ENCODE measurements at places on chromosomes 1 and 21. TPM values are rescaled to one million over a fixed set of nuclear protein-coding genes. Genes with fewer than 3 reads are reported as not detected.

The C2CD4D gene
- total RNA-seq: 0.47 TPM

DNA sequence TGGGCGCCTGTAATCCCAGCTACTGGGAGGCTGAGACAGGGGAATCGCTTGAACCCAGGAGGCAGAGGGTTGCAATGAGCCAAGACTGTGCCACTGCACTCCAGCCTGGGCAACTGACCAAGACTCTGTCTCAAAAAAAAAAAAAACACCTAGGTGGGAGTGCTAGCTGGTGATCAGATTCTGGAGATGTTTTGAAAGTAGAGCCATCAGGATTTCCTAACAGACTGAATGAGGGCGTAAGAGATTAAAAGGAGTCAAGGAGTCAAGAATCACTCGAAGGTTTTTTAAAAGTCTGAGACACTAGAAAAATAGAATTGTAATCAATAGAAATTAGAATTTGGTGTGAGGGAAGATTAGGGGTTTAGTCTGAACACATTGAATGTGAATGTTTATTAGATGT lies 73.8 kb downstream of the HSF2BP start:
- no peaks in the 10 kb centered on the region for H3K27me3 ChIP-seq
- no peaks in the 10 kb centered on the region for H3K36me3 ChIP-seq
- H3K4me1 ChIP-seq: no peaks in the 10 kb centered on the region
- no peak for DNase-seq

The TMEM51 gene
- total RNA-seq: 10.2 TPM

- H3K36me3 ChIP-seq: peaks cover 81% of the 10 kb centered on the region
- H3K27ac ChIP-seq: no peak overlapping the region
- H3K4me3 ChIP-seq: no peak overlapping the region
- H3K4me1 ChIP-seq: no peaks in the 10 kb centered on the region
Measured at GRCh38 chr1:109578947-109579443, 30.6 kb downstream of the GNAI3 start.

GRCh38 chr1:183198463-183198862 lies 12.4 kb downstream of the LAMC2 start:
- no peak overlapping the region for H3K27ac ChIP-seq
- H3K4me3 ChIP-seq: no peak overlapping the region
- H3K36me3 ChIP-seq: no peaks in the 10 kb centered on the region
- H3K27me3 ChIP-seq: no peaks in the 10 kb centered on the region
- DNase-seq: no peak

GRCh38 chr1:8351693-8352470 lies 34.0 kb downstream of the SLC45A1 start:
- H3K27ac ChIP-seq: peak overlapping the region; percentile 61
- H3K4me1 ChIP-seq: no peaks in the 10 kb centered on the region
- H3K27me3 ChIP-seq: no peaks in the 10 kb centered on the region
- H3K4me3 ChIP-seq: no peak overlapping the region

- H3K4me3 ChIP-seq: no peak overlapping the region
- no peak for DNase-seq
- no peaks in the 10 kb centered on the region for H3K4me1 ChIP-seq
- no peaks in the 10 kb centered on the region for H3K27me3 ChIP-seq
- H3K36me3 ChIP-seq: no peaks in the 10 kb centered on the region
- no peak overlapping the region for H3K27ac ChIP-seq
Measured at GRCh38 chr1:185627171-185627570, 107.0 kb upstream of the HMCN1 start.

DNA sequence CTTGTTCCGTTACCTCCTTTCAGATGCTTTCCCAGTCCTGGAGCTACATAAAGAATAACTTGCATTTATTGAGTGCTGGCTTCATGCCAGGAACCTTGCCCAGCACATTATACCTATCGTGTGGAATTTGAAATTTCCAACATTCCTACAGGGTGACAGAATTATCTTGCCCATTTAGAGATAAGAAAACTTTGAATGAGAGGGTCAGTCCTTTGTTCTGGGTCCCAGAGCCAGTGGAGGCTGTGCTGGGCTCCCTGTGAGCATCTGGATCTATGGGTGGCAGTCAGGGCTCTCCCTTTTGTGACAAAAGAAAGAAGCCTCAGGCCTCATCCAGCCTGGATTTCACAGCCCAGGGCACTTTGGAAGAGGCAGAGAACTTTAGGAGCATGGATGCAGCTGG lies 3.2 kb downstream of the GSTM4 start:
- no peak overlapping the region for H3K4me3 ChIP-seq
- no peak overlapping the region for H3K27ac ChIP-seq
- H3K4me1 ChIP-seq: no peaks in the 10 kb centered on the region
- H3K27me3 ChIP-seq: peaks cover 9% of the 10 kb centered on the region

The CDK18 gene
- total RNA-seq: 93.1 TPM

The TAF13 gene
- 50.1 TPM for total RNA-seq

DNA sequence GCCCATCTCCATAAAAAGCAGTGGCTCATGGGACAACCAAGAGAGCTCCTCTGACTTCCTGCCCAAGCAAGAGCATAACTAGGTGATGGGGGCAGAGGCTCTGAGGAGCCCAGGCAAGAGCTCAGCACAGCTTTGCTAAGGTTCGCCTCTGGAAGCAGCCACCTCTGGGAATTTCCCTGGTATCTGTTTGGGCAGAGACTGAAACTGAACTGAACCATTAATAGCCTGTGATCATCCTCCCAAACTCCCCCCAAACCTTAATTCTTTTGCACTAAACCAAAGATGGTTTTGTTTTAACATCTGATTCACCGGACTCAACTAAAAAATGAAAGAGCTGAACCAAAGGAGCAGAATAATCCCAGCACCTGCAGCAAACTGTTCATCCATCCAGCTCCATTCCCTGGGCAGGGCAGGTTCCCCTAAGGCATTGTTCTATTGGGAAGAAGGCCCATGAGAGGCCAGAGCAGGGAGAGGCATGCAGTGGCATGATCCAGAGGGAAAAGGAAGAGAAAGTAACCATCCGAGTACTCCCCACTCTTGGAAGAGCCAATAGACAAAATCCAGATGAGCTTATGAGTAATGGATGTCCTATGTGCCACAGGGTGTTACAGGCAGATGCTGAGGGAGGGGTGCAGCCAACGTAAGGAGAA lies 77.8 kb upstream of the KAZN start:
- no peak overlapping the region for H3K4me3 ChIP-seq
- peak; percentile 19 for DNase-seq
- H3K27ac ChIP-seq: no peak overlapping the region
- H3K36me3 ChIP-seq: no peaks in the 10 kb centered on the region
- H3K27me3 ChIP-seq: no peaks in the 10 kb centered on the region
- no peaks in the 10 kb centered on the region for H3K4me1 ChIP-seq

DNA sequence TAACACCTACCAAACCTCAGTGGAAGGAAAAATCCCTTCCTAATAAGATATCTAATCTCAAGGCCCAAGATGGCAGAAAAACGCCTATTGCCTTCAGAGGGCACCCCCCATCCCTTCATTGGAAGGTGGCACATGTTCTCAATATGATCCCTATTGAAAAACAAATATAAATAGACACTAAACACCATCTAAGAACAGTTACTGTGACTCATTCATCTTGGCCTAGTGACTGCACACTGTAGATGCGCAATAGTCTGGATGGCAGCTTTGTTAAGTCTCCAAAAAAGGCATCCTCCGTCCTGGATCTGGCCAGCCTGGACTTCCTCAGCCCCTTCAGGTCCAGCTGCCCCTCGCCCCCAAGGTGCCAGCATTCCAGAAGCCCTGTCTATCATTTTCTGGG lies 121.9 kb downstream of the CAPN8 start:
- DNase-seq: no peak
- no peak overlapping the region for H3K27ac ChIP-seq
- H3K4me1 ChIP-seq: no peaks in the 10 kb centered on the region
- H3K27me3 ChIP-seq: no peaks in the 10 kb centered on the region
- no peaks in the 10 kb centered on the region for H3K36me3 ChIP-seq

DNA sequence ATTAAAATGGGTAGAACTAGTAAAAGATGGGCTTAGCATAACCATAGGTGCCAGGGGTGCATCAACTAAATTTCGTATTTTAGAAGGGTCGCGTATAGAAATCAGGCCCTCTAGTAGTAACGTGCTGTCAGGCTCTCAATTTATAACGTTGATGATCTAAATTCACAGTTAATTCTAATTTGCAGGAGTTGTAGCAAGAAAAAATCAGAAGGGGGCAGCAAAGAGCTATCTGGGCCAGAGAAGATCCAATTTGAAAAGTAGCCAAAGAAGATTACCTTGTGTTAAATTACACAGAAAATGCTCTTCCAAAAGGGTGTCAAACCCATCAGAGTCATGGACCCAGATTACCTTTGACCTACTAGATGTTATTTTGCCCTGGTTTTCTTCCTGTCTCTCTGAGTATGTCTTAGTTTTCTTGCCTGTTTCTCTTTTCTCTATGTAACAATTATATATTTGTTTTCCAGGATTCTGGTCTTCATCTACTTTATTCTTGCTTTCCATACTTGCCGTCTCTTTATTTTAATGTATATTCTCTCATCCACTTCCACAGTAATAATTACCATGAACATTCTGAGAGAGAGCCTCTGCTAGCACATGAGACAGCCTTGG lies 1030.9 kb downstream of the AMY1C start:
- H3K27ac ChIP-seq: no peak overlapping the region
- H3K4me3 ChIP-seq: no peak overlapping the region
- peak; percentile 67 for DNase-seq
- no peaks in the 10 kb centered on the region for H3K4me1 ChIP-seq
- no peaks in the 10 kb centered on the region for H3K36me3 ChIP-seq

GRCh38 chr1:165686121-165686970 lies 12.0 kb downstream of the ALDH9A1 start:
- H3K36me3 ChIP-seq: peaks cover 40% of the 10 kb centered on the region
- H3K27me3 ChIP-seq: peaks cover 10% of the 10 kb centered on the region
- H3K27ac ChIP-seq: no peak overlapping the region
- peak; percentile 65 for DNase-seq

The MXRA8 gene
- total RNA-seq: 29.8 TPM
